ENCODE measurements at places on chromosomes 2 and 18.

DNA sequence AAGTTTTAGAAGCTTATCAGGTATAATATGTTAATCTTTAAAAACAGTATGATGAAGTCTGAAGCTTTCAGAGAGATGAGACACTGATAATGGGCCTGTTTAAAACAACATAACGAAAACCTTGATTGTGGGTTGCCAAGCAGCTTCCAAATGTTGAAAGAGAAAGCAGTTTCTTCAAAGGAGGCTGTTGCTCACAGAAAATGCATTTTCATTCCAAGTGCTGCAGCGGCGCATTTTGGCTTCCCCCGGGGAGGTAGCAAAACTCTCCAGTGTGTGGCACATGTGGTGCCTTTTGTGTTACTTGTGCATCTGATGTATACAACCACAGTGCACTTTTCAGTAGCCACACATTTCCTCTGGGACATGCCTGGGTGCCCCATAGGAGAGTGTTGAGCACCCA lies 66.1 kb downstream of the TMEFF2 start:
- no peak for DNase-seq

DNA sequence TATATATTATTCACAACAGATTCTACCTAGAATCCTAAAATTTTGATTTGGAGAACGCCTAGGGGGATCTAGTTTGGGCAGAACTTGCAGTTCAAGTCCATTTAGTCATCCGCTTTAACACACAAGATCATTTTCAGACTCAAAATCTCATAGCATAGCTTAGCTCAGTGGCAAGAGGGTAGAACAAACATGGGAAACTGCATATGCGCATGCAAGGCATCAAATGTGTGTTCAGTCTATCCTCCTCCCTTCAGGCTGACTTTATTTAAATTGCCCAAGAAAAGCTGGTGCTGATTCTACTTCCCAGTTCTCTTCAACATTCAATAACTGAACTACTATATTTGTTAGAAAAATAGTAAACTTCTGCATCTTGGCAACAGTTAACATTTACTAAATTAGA lies 79.6 kb upstream of the NRXN1 start:
- no peak for DNase-seq

DNA sequence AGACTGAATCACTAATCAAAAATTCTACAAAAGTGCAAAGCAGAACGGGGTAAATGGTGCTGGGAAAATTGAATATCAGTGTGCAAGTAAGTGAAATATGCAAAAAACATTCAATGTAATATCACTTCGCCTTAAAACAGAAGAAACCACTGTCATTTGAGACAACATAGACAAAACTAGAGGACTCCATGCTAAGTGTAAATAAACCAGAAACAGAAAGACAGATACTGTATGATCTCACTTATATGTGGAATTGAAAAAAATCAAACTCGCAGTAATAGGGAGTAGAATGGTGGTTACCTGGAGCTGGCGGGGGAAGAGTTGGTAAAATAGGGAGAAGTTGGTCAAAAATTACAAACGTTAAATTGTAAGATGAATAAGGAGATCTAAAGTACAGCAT lies 1420.0 kb upstream of the CDH2 start:
- no peak for DNase-seq

DNA sequence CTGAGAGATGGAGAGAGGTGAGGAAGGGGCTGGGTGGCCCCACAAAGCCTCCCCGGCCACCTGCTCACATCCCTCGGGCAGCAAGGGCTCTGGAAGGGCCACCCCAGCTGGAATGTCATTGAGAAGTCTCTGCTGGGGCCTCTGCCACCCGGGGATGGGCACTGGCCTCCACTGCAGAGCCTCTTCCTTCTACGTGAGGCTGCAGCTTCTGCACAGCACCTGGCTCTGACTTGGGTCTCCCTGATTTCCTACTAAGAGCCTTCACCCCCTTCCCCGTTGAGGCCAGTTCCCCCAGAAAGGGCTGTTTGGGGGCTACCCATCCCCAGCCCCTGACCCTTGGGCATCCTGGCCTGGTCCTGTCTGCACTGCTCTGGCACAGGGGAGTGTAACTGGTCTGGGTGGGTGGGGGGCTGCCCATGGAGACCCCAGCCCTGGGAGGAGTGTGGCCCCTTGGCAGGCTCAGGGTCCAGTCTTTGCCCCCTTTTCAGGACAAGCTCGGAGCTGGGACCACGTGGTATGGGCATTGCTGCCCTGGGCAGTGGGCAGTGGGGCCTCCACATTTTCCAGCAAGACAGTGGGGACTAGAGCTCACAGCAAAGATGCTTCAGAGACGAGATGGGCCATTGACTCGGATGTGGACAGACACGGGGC lies 5.6 kb downstream of the PDCD1 start:
- no peak for DNase-seq

DNA sequence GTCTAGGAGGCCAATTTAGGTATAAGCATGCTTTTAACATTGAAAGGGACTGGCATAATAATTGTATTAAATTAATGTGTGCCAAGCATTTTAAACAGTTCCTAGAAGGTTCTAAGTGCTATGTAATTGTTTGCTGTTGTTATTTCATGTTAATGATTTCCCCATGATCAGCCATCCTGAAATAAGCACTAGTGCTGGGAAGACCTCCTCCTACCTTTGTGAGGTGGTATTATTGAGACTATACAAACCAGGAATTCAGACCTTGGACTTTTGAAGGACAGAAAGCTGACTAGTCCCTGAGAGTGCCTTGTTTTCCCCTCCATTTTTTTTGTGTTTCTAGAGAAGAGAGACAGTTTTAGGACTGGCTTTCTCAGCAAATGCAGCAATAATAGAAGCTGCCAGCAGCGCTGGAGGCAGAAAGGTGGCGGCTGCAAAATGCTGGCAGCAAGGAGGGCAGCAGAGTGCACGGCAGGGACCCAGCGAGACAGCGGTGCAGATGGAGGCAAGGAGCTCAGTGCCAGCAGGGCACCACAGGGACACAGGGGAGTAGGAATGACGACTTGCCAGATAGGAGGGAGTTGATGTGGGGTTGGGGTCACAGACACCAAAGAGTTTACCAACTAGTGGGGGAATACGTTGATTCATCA lies 25.3 kb downstream of the NABP1 start:
- DNase-seq: no peak
